ENCODE measurements at places on chromosomes 2 and 18.

GRCh38 chr18:23968638-23969604 is 45.6 kb upstream of the TTC39C start:
- no peak for DNase-seq

GRCh38 chr2:180442860-180443644 is 436.0 kb upstream of the CWC22 start:
- DNase-seq = no peak

DNA sequence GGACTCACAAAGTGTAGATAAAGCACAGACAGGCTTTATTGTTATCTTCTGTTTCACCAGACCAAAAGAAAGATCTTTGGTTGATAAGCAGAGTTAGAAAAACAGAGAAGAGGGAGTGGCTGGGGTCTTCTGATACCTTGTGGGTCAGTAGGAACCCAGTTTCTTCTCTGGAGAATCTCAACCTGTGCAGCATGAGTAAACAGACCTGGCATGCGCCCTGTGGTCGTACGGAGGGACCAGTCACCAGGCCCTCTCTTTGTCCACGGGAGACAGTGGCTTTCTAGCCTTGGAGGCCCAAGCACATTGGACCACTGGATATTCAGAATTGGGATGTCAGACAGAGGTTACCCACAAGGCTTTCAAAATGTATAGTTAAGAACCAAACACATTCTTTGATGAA is 418.9 kb upstream of the FANCL start:
- no peak for DNase-seq

- no peak for DNase-seq
Observed at GRCh38 chr18:56214706-56215105, 423.7 kb downstream of the TXNL1 start.

DNA sequence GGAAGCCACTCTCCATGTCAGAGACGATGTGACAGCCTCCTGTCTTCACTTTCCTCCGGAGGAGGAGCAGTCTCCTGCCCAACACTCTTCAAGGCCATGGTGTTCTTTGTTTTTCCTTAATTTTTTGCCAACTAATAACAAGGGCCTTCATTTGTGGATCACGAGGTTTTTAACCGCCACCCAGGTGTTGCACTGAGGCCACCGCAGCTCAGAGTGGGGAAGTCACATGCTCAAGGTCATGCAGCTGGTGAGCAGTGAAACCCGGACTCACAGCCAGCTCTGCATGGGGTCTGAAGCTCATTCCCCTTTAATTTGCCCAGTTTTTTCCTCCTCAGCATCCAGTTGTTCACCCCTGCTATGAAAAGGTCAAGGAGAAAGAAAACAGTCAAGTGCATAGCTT is 19.6 kb downstream of the ENOSF1 start:
- no peak for DNase-seq

DNA sequence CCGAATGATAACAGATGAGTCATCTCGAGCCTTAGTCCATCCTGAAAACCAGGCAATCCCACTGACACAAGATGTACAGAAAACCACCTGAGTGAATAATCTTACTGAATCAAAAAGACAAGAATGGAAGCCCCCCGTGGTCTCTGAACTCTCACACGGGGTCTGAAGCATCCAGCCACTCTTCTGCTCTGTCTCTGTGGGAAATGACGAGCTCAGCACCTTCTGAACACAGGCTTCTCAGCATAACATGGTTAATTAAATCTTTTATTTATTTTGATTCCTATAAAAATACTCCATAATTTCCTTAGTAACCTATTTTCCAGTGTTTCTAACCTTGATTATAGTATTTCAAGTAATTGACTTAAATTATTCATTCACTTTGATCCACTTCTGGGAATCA is 203.7 kb downstream of the TMEM163 start:
- DNase-seq = no peak

- DNase-seq = no peak
Observed at GRCh38 chr2:29663268-29663667, 258.1 kb downstream of the ALK start.

DNA sequence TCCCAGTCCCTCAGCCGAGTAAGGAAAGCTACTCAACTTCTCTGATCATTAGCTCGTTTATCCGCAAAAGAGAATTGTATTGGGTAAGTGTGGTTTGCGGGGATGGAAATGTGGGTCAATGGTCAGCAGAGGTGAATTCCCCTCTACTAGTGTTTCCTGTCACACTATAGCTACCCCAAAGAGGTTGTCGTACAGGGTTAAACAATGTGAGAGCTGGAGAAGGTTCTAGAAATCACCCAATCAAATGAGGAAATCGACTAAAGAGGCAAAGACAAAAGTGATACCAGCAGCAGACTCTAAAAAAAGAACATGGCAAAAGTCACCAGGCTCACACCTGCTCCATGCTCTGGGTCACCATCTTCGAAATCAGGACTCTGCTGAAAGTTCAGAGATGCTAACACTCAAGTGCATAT is 144.7 kb upstream of the ITGA4 start:
- no peak for DNase-seq

GRCh38 chr2:190365499-190366204 is 22.3 kb downstream of the INPP1 start:
- DNase-seq = no peak

DNA sequence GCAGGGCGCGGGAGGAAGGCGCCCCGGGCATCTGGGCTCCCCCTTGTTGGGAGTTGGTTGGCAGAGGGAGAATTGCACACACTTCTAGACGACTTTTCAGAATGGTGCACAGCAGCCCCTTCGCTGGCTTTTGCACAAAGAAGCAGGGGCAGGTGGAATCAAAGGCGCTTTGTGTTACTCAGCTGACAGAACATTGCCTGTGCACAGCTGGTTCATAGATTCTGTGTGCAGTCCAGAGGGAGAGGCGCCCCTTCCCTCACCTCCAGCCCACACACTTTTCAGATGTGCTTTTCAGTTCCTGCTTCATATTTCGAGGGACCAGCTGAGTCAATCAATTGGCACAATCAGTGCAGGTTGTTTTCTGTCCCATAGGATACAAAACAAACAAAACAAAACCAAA is 348.4 kb upstream of the RAB12 start:
- DNase-seq = no peak

- no peak for DNase-seq
Observed at GRCh38 chr2:36163520-36164254, 191.9 kb upstream of the CRIM1 start.

DNA sequence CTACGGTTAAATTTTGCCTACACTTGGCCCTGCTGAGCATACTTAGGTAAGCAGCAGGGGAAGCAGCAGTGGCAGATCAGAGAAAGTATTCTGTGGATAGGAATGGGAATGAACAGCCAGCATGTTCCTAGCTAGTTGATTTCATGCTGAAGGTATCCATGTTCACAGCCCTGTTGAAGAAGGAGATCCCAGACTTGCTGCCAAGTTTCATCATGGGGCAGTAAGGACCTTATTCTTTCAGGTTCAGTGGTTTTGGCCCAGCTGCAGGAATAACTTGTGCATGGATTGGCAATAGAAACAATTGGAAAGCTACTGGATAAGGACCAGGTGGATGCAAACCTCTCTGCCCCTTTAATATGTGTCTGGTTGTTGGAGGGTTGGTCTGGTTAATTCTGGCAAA is 98.2 kb upstream of the TMEM178A start:
- DNase-seq = no peak

DNA sequence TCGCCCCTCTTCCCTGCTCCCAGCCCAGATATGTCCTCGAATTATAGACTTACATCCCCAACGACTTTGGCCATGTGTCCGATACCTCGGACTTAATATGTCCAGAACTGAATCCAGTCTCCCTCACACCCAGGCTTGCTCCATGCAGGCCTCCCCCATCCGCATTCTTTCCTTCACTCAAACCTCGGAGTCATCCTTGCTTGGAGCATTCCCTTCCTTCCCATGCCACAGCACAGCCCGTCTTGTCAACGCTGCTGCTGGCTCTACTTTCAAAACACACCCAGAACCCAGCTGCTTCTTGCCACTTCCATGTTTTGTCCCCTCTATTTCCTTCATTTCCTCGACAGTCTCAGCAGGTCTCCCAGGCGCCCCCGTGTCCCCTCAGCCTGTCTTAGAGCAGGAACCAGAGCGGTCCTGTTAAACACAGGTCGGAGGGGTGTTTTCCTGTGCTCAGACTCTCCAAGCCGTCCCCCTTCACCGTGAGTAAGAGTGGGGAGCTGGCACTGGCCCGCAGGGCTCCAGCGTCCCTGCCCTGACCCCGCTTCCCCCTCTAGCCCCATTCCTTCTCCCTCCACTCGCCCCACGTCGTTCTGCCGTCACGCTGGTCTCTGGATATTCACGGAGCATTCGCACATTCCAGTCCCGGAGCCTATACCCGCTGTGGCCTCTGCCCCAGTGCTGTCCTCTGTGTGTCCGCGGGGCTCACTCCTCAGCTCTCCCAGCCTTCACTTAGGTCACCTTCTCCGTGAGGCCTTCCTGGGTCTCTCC is 54.4 kb downstream of the VAPA start:
- DNase-seq = no peak

GRCh38 chr18:41153871-41154270 is 801.2 kb upstream of the PIK3C3 start:
- no peak for DNase-seq

Data from stimulated activated CD4-positive, alpha-beta T cell treated with anti-CD3 and anti-CD28 coated beads, TNF-alpha, amount 100 ng/mL, for 48 hours (primary cell).